ENCODE measurements at places on chromosomes 1 and 21.

GRCh38 chr21:45973475-45974072 is 8.0 kb upstream of the COL6A1 start:
- DNase-seq: no peak

- no peak for DNase-seq
Observed at GRCh38 chr1:34928699-34929496, 552 bp downstream of the DLGAP3 start.

- DNase-seq: no peak
Observed at GRCh38 chr21:45142469-45143308, 68.3 kb downstream of the ADARB1 start.

DNA sequence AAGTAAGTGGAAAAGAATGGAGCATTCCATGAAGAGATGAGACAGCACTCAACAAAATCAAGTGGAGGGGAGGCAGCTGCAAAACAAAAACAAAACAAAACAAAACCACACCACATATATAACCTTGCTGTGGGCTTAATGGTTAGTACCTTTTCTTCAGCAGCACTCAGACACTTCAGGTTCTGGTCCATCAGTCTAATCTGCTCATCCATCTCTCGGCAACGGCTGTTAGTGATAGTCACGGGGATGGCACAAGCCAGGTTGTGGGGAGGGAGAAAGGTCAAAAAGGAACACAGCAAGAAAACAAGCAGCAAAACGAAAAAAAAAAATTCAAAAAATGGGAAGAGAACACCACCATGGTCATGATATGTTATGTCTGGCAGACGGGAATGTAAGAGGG is 17.0 kb upstream of the NUP210L start:
- no peak for DNase-seq

DNA sequence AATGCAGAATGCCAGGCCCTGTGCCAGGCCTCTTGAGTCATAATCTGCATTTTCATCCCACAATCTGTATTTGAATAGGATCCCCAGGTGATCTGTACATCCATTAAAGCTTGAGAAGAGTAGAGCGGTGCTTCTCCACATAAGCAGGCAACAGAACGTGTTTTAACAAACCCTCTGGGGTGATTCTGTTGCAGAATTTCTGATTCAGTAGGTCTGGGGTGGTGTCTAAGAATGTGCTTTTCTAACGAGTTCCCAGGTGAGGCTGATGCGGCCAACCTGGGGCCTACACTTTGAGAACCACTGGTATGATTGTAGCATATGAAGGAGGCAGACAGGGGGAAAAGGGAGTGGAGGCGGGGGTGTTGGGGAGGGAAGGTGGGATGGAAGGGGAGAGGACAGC is 78.4 kb upstream of the POU3F1 start:
- no peak for DNase-seq

GRCh38 chr1:197374428-197374827 is 106.4 kb downstream of the CRB1 start:
- DNase-seq: no peak

DNA sequence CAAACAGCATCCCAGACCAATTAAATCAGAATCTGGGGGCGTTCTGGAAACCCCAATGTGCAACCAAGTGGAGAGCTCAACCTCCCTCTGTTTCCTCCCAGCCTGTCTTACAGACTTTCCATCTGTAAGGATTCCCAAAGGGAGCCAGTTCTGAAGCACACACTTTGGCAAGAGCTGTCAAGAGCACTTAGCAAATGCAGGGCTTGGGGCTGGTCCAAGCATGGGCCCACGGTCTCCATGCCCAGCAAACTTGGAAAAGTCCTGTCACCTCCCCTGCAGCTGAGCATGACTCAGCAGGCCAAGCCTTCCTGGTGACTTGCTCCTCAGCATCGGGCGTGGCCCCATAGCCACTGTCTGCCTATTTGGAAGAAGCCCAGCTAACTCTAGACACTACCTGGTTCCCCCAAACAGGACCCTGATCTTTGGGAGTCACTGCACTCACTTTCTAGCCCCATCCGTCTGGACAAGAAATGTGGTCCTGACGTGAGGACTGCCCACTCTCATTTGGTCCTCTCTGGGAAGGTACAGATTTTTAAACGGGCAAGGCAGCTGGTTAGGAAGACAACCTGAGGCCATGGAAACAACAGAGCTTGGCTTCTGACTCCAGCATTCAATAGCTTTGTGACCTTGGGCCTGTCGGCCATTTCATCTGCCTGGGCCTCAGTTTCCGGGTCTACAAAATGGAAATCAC is 16.9 kb downstream of the SLC2A1 start:
- DNase-seq: peak; percentile 72

- DNase-seq: no peak
Observed at GRCh38 chr1:227742738-227743715, 7.8 kb downstream of the SNAP47 start.

DNA sequence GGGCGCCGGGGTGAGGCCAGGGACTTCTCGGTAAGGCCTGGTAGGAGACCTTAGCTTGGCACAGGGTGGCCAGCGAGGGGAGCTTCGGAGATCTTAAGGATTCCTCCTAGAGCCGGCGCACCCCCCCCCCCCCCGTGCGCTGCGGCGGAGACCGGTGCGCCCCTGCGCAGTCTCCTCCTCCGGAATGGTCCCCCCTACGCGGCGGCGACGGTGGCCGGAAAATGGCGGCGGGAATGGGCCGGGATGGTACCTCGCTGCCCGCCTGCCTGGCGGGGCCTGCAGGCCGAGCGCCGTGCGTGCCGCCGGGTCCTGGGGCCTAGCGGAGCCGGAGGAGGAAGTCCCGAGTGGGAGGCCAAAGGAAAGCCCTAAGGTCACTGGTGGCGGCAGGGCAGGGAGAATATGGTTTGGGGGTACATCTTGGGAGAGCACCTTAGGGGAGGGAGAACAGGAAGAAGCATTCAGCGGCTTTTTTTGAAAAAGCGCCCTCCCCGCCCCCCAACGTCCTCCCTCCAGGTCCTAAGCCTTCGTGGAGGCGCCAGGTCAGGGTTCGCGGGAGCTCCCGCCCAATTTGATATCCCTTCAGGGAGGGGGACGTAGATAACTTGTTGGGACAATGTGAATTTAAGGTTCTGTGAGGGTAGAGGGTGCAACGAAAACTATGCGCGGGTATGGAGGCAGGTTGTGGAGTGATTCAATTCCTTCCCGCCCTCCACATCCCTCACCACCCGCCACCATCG is 429 bp downstream of the SRRM1 start:
- no peak for DNase-seq

- DNase-seq: no peak
Observed at GRCh38 chr1:108096089-108096488, 104.1 kb downstream of the SLC25A24 start.

- DNase-seq: no peak
Observed at GRCh38 chr21:36610201-36610600, 88.7 kb upstream of the SIM2 start.

GRCh38 chr21:42346866-42347600 is 3.8 kb downstream of the TFF2 start:
- DNase-seq: no peak

DNA sequence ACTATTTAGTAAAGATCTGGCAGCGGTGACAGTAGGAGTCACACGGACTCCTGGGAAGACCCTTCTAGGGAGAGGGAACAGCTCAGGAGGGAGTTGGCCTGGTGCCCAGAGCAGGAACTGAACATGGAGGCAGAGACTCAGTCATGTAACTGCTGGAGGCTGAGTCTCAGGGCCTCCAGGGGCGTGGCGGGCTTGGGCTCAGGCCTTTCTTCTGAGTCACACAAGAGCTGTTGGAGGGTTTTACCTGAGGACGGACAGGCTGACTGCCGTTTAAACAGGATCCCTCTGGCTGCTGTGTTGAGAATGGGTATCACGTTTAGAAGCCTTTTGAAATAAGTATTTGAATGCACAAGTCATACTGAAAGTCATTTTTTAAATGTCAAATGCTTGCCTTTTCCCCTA is 7.2 kb upstream of the ETS2 start:
- no peak for DNase-seq

GRCh38 chr1:97424209-97424608 is 496.6 kb downstream of the DPYD start:
- no peak for DNase-seq

DNA sequence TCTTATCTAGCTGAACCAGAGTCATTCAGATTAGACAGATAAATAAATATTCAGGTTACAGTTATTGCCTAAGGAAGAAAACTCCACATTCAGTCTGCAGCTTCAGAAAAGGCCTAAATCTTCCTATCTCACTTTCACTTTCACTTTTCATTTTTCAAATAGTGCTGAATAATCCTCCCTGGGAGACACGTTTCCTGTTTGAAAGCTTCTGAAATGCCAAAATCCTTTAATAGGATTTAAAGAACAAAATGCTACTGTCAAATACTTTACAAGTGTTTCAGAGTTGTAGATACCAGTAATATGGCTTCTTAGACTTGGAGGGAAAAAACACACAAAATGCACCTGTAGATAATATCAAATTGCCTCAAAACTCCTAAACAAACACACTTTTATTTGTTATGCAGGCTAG is 3.9 kb downstream of the PSMB2 start:
- DNase-seq: no peak

DNA sequence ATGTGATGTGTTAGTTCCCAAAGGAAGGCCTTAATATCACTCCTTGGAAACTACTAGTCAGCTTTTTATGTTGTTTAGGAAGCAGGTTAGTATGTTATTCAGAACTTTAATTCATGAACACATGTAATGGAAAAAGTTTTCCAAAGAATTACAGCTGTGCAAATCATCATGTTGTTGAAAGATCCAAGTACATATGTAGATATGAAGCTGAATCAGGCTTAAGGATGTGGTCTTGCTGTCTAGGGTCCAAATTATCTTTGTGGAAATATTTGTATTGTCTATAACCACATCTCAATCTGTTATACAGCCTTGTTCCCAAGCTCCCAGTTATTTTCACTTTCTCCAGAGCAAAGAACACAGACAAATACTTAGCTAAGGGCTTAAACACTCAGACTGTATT is 231.6 kb downstream of the TPR start:
- no peak for DNase-seq

DNA sequence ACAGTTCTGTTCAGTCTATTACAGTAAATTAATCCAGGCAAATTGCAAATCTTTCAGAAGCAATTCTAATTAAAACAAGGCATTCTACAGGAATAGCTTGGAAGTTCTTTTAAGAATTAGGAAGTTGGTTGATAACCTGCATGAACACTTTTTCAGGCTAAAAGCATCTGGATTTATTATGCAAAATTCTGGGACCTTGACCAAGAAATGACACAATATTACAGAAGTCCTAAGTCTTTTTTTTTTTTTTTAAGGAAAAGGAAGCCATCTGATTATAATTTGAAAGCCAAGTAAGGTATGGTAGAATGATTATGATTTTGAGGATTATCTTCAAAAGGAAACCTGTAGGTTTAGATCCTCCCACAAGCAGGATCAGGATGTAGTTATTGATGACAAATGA is 74.7 kb upstream of the KCNK2 start:
- DNase-seq: no peak

GRCh38 chr1:154316704-154317103 is 4.2 kb upstream of the AQP10 start:
- no peak for DNase-seq

GRCh38 chr1:91673613-91674012 is 173.0 kb downstream of the CDC7 start:
- DNase-seq: no peak

GRCh38 chr1:228393811-228394570 is 12.6 kb downstream of the TRIM11 start:
- no peak for DNase-seq

DNA sequence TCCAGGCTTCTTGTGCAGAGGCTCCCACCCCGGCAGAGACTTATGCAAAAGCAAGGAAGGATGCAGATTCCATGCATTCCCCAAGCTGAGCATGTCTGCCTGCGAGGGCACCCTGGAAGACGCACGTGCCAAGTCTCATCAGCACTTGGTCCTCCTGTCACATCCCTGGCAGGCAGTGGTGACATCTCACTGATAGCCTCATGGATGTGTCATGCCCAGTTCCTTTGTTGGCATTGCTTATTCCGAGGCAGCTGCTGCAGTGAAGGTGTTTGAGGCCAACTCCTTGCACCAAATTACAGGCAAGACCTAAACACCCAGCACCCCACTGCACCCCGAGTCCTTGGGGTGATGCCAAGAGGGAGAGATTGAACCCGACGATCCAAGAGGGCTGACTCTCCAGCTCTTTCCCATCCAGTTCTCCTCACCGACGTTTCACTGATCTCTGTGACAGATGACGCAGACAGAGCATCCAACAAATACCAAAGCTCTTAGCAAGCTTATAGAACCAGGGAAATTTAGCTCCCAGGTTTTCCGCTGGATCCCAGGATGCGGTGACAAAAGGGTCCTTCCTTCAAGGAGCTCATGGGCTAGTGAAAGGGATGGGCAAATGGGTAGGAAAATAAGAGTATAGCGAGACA is 611.1 kb downstream of the AJAP1 start:
- DNase-seq: no peak

- DNase-seq: no peak
Observed at GRCh38 chr1:46772571-46772970, 26.3 kb upstream of the CYP4B1 start.

DNA sequence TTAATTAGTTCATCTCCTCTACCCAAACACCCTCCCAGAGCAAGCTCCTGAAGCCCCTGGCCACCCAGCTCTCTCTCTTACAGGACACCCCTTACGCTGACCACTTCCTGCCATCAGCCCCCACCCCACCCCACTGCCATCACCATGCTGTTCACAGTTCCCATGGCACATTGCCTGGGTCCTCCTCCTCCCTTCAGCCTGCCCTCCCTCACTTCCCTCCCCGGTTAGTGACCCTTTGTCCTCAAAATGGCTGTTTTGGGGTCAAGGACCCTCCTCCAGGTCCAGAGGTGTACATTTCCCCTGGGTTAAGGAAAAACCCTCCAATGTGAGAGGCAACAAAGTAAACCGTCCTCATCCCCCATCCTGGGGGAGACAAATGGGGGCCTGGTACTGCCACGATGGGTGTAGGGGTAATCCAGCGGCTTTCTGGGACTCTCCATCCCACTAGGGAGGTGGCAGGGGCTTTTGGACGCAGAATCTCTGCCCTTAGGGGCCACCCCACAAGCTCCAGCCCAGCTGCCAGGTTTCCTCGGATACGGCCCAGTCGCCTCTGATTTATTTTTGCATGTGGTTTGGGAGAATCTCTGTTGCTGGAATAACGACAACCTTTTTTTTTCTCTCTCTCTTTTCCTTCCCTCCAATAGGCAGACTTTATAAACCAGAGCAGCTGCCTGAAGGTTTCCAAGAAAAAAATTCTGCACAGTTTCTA is 8.5 kb downstream of the CAMK2N1 start:
- DNase-seq: no peak

- no peak for DNase-seq
Observed at GRCh38 chr1:8423269-8423691, 105.4 kb downstream of the SLC45A1 start.

GRCh38 chr1:236673289-236673919 is 12.9 kb upstream of the ACTN2 start:
- no peak for DNase-seq

GRCh38 chr1:225422795-225423517 is 4.9 kb downstream of the LBR start:
- no peak for DNase-seq

Measured in anterior cingulate cortex (tissue), 58 donors.